Renal cortical epithelial cell (primary cell): ENCODE measurements at places on chromosomes 12 and 14. TPM values are rescaled to one million over a fixed set of nuclear protein-coding genes. Genes with fewer than 3 reads are reported as not detected.

IFNG-AS1 gene
- not detected in 2 replicates for total RNA-seq

SOAT2 gene
- not detected in 2 replicates for total RNA-seq

TMEM132C gene
- not detected in 2 replicates for total RNA-seq

SERPINA12 gene
- not detected in 2 replicates for total RNA-seq

LRTM2 gene
- not detected in 2 replicates for total RNA-seq

CALCOCO1 gene
- 70.5 and 129 TPM in 2 replicates for total RNA-seq
